ENCODE measurements at places on chromosomes 2 and 18.

DNA sequence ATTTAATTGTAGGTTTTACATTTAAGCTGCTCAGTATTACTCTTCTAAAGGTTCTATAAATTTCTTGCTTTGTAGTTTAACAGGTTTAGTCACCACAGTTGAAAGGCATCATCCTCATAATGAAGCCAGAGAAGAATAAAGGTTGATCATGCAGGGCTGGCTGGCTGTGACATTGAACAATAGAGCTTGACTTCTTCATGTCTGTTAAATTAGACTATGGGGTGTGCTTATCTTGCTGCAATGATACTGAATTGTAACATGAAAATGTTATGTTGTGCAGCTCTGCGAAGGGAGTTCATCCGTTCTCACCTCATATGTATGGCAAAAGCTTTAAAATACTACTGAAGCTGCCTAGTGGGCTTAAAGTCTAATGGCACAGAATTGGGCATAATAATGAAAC lies 81.8 kb downstream of the CAMKMT start:
- DNase-seq, result no peak

- no peak for DNase-seq
These were observed 454.5 kb downstream of the BCL11A start for GRCh38 chr2:60098996-60099395.

DNA sequence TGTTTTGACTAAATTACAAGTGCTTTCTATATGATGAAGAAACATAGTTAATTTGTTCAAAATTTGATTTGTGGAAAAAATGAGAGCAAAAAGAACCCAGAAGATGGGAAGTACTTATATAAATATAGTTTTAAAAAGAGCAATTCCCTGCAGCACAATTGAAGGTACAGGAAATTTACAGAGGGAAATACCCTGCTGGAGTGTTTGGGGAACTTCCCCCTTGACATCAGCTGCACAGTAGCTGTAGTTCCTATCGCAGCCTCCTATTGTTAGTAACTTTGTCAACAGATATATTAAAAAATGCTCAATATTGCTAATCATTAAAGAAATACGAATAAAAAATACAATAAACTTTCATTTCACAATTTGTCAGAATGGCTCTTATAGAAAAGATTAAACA lies 1118.8 kb upstream of the ZEB2 start:
- DNase-seq, result no peak

DNA sequence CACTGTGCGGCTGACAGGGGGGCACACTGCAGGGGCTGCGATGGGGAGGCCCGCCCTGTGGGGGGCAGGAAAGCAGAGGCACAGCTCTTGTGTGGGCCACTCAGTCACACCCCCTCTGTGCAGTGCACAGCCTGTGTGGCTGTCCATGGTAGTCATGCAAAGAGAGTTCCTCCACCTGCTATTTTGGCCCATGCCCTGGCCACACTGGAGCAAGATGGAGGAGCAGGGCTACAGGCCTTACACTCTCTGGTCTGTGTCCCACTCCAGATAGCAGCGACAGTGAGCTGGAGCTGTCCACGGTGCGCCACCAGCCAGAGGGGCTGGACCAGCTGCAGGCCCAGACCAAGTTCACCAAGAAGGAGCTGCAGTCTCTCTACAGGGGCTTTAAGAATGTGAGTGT lies 28.5 kb upstream of the FAHD2A start:
- no peak for DNase-seq

DNA sequence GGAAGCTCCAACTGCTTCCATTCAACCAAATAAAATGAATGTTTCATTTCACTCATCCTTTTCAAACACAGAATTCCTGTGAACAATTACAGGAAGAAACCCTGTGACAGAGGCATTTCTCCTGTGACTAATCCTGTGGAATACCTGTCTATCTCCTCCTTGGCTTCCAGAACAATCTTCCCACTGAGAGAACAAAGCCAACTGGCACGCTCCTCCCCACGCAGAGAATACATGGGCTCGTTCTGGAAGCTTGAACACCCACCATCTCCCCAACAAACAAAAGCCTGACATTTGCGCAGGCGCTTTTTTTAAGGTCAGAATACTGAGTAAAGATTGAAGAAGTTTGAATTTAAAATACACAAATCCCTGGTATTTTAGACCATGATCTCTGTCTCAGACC lies 104.7 kb upstream of the SLC66A3 start:
- no peak for DNase-seq

DNA sequence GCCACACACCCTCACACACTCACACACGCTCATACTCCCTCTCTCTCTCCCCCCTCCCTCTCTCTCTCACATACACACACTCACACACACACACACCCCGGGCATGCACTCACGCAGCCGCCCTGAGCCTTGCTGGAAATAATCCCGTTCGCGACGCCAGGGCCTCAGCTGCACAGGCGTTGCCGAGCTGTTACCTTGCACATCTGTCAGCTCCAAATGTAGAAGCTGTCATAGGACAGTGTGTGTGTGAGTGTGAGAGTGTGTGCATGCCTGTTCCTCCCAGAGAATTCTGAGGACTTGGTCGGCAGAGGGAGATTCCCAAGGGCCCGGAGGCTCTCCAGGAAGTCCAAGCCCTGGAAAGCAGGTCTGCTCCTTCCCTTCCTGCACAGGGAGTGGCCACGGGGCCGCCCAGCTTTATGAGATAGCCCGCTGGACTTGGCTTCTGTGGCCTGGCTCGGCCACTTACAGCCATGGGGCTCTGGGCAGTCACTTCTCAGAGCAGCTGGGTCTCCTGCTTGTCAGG lies 8.6 kb downstream of the SPR start:
- no peak for DNase-seq

- peak; percentile 30 for DNase-seq
These were observed 76.0 kb downstream of the CD28 start for GRCh38 chr2:203782262-203782976.

GRCh38 chr2:101200676-101201075 lies 49.5 kb upstream of the TBC1D8 start:
- no peak for DNase-seq

GRCh38 chr2:152861349-152861942 lies 143.0 kb downstream of the ARL6IP6 start:
- DNase-seq, result no peak

GRCh38 chr2:123597988-123598387 lies 427.1 kb upstream of the CNTNAP5 start:
- DNase-seq, result no peak

DNA sequence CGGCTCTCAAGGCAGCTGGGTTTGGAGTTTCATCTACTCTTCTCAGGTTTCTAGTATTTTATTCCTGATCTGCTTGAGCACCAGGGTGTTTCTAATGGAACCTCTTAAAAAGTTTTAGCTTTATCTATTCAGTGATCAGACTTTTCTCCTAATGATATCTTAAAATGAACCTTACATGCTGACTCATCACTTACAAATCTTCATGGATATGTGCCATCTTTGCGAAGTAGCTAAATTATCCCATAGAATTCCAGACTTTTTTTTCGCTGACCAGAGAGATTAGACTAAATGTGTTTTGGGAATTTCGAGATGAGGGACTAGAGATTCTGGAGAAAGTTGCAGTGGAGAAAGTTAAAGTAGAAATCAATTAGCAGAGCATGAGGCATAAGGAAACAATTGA lies 401.0 kb downstream of the GRB14 start:
- no peak for DNase-seq

- DNase-seq, result no peak
These were observed 8.1 kb upstream of the CCDC74B start for GRCh38 chr2:130152816-130153595.

GRCh38 chr2:524442-524841 lies 152.8 kb downstream of the TMEM18 start:
- DNase-seq, result no peak

DNA sequence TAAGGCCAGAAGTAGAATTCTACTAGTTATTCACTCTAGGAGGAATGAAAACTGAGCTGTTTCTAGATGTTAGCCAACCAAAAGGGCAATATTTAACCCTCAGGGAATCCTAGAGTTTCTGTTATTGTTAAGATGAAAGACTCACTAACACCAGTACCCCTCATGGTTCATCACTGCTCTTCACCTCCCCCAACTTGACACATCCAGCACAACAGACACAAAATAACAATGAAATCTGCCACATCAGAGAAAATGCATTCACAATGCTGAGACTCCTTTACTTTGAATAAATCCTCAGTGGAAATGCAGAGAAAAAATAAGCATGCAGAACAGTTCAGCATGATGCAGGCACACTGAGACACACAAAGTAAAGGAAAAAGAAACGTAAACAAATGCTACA lies 111.3 kb downstream of the RIF1 start:
- DNase-seq, result no peak

DNA sequence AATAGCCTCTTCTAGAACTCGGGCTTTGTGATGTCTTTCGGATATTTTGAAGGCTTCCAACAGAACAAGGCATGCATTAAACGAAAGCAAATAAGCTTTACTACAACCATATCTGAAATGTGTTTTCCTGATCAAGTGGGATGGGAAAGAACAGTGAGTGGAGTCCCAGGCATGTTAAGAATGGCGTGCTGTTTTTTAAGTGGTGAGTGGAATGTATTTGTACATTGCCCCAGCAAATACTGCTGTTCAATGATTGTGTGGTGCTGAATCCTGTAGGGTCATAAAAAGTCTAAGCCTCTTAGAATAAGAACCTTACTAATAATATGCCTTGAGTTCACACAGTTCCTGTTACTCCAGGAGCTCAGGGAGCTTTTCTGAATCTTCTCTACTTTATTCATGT lies 52.5 kb downstream of the POMC start:
- no peak for DNase-seq

DNA sequence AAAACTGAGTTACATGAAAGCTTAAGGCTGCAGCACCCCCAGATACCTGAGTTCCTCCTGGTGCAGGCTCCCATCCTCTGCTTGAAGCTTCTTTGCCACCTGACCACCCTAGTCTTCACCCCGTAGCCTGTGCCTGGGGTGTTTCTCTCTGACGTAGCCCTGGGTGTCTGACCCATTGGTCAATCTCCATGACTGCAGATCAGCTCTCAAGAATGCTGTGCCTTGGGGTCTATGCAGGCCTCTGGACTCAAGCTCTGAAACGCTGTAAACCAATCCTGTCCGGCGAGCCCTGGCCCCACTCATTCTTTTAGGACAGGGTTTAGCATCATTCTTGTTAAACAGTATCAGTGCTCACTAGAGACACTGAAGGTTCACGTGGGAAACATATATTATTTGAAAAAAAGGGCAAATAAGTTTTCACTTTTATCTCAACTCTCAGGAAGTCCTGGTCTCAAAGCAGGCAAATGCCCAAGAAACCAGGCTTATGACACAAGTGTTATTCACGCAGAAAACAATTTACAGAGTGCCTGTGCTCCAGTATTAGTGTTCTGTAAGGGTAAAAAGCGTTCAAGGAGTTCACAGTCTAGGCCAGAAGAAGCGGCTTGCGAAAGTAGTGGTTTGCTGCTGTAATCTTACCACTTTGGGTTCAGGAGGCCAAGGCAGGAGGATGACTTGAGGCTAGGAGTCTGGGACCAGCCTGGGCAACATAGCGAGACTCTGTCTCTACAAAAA lies 22.8 kb upstream of the PPP4R1 start:
- DNase-seq, result no peak

DNA sequence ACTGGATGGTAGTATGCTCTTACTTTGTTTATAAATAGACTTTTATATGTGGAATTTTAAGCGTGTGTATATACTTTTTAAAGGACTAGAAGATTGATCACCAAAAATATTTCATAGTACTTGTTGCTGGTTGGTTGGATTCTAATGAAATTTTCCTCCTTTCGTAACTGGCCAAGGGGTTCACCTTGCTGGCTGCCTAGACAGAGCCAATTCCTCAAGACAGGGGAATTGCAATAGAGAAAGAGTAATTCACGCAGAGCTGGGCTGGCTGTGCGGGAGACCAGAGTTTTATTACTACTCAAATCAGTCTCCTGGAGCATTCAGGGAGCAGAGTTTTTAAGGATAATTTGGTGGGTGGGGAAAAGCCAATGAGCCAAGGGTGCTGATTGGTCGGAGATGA lies 70.7 kb downstream of the SNORC start:
- no peak for DNase-seq

DNA sequence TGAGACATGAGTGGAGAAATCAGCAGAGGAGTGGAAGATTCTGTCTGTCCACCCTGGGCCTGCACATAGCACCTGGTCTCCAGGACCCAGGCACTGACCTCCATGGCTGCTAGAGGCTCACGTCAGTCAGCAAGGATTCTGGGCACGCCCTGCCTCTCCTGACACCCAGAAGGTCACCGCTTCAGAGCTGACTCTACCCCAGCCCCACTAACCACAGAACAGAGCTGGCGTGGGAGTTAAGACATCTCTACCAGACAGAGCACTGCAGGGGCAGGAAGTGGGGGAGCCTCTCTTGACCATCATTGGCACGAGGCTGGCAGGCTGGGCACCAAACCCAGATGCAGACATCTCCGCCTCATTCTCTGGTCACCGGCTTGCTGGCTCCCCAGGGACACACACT lies 3.0 kb downstream of the ADCY3 start:
- DNase-seq, result no peak

DNA sequence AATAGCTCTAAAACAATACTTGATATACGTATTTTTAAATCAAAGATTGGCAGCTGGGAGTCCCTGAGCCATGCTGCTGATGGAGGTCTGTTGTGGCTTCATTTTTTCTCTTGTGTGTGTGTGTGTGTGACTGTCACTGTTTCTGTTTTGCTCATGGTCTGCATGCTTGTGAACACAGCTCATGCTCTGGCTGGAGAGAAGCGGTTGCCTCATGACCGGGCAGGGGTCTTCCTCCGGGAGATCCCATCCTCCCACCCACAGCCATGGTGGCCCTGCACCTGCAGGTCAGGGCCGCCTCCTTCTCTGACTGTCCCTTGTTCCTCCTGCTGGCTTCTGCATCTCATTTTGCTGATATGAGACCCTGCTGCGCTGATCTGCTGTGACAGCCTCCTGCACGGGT lies 47.3 kb upstream of the GALR1 start:
- DNase-seq, result no peak

- DNase-seq, result no peak
These were observed 1009.6 kb upstream of the DDX18 start for GRCh38 chr2:116804901-116805300.

DNA sequence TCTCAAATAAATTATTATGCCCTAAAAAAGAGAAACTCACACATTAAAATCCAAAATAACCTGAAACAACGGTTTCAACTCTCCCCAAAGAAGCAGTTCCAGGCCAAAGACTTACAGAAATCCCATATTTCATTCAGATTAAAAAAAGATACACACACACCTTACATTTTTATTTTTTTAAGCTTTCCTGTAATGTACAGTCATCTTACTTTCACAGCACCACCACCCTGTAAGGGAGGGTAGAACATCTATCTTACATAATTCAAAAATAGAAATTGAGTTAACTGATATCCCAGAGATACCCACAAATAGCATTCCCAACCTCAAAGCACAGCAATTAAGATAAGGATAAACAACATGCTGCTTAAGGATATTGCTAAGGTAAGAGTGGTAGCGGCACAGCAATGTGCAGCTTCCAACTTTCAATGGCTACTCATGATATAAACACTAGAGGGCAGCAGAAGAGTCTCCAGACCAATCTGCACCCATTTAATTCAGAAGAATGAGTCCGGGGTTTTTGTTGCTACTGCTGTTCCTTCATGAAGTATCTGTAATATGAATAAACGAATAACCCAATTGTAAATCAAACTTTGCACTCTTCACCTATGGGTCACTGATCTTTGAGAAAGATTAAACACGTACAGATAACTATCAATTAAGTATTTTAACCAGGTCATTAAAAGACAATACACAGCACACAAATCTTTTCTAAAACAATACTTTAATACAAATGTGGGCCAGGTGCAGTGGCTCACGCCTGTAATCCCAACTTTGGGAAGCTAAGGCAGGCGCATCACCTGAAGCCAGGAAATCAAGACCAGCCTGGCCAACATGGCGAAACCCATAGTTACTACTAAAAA lies 11.3 kb downstream of the GFPT1 start:
- no peak for DNase-seq

Measured in stimulated activated CD8-positive, alpha-beta memory T cell treated with anti-CD3 and anti-CD28 coated beads, Interleukin-7, amount 100 ng/mL, for 1 hour (primary cell).